Type B pancreatic cell (in vitro differentiated cells): ENCODE measurements at places on chromosomes 16 and 17. TPM values are rescaled to one million over a fixed set of nuclear protein-coding genes. Genes with fewer than 3 reads are reported as not detected.

The KRTAP9-8 gene
- not detected in 2 replicates for total RNA-seq

The KRT222 gene
- 0.34 and 0.74 TPM in 2 replicates for total RNA-seq

The TBC1D3H gene
- not detected in 2 replicates for total RNA-seq

The TMEM220 gene
- total RNA-seq = 3.8 and 7.6 TPM in 2 replicates

The CSH1 gene
- not detected in 2 replicates for total RNA-seq

The TSPAN10 gene
- 1.4 and 3.0 TPM in 2 replicates for total RNA-seq

The HOXB3 gene
- 46.9 and 93.7 TPM in 2 replicates for total RNA-seq

The CD300A gene
- 0.43 TPM in 1 of 2 replicates, not detected in the other for total RNA-seq

The ALOX15 gene
- total RNA-seq = 2.1 and 4.9 TPM in 2 replicates

The SUMO2 gene
- total RNA-seq = 465 and 602 TPM in 2 replicates

The SLC4A1 gene
- not detected in 2 replicates for total RNA-seq

The MEOX1 gene
- total RNA-seq = 5.7 and 17.2 TPM in 2 replicates
